ENCODE measurements at places on chromosomes 7 and 10.

- peak; percentile 26 for DNase-seq
Observed at GRCh38 chr7:16657656-16658279, 11.8 kb downstream of the BZW2 start.

GRCh38 chr7:83211685-83212084, 49.0 kb upstream of the PCLO start:
- DNase-seq, result no peak

DNA sequence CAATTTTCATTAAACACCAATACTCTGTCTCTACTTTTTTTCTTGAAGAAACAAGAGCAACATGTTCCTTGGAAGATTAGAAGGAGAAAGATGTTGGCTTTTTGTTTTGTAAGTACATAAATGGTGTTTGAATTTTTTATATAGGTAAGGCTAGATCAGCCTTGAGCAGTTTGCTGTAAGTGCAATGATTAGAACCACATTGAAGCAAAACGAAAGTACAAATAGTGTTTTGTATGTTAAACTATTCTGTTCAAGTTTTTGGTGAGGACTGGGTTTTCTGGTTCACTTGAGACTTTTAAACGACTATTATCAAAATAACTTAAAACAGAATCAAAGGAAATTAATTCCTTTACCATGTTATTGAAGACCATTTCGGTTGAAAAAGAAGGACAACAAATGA, 162.9 kb upstream of the NRP1 start:
- no peak for DNase-seq

GRCh38 chr10:78540355-78541076, 506.9 kb downstream of the RPS24 start:
- DNase-seq, result no peak
